ENCODE measurements at places on chromosomes 6 and 20.

GRCh38 chr6:109979033-109979921 is 1.2 kb downstream of the GPR6 start:
- DNase-seq, result no peak

GRCh38 chr6:159481897-159482296 is 211.1 kb downstream of the SOD2 start:
- no peak for DNase-seq

DNA sequence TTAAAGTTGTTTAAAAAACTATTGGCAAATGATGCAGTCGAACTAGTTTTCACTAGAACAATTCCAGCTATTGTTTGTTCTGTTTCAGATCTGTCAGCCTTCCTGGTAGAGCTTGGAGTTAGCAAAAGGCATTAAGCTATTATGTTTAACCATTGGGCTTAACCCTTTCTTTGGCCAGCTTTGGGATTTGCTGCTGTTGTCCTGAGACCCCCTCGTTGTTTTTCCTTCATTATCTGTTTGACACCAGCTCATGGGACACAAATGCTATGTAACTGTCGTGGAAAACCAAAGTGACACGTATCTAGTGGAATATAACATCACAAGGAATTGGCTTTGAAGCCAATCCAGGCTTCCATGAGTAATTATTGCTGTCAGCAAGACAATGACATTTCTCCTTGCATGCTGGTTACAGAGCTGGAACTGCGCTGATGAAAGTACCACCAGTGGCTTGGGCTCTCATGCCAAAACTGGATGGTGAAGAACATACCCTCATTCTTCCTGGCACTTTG is 96.0 kb downstream of the EYA2 start:
- DNase-seq, result no peak

- no peak for DNase-seq
Observed at GRCh38 chr6:15474196-15474595, 188.6 kb downstream of the DTNBP1 start.
